Activated naive CD4-positive, alpha-beta T cell treated with anti-CD3 and anti-CD28 coated beads for 36 hours (primary cell): ENCODE measurements at places on chromosomes 16 and 17. TPM values are rescaled to one million over a fixed set of nuclear protein-coding genes. Genes with fewer than 3 reads are reported as not detected.

The GCGR gene
- not detected for total RNA-seq

The CACNG5 gene
- not detected for total RNA-seq

The TNFSF13 gene
- total RNA-seq: 2.1 TPM

DNA sequence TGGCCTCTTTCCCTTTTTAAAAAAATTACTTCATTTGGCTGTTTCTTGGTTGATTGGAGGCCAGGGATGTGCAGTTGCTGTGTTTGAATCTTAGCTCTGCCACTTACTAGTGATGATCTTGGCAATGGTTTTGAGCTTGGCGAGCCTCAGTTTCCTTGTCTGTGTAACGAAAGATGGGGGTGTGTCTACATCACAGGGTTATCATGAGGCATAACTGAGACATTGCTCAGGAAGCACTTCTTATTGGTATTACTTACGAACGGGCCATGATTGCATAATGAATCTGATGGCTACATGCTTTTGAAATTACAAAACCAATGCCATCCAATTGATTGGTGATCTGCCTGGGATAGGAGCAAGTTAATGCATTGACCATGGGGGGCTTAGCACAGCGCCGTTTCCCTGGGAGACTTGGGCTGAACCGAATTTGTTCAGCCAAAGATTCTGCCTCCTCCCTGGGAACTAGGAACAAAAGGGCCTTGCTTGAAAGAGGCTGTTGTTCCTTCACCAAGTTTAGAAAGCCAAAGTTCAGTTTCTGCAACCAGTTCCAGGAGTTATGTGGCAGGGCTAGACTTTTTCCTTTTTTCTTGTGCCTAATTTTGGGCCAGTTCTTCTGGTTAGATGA lies 21.9 kb downstream of the CMIP start:
- H3K27me3 ChIP-seq: no peaks in the 10 kb centered on the region
- no peak for DNase-seq
- H3K36me3 ChIP-seq: peaks cover 3% of the 10 kb centered on the region
- peaks cover 71% of the 10 kb centered on the region for H3K4me1 ChIP-seq
- H3K27ac ChIP-seq: no peak overlapping the region
- H3K4me3 ChIP-seq: no peak overlapping the region

GRCh38 chr16:75062135-75062975 lies 54.2 kb downstream of the LDHD start:
- no peak for DNase-seq
- H3K4me3 ChIP-seq: no peak overlapping the region
- H3K27ac ChIP-seq: no peak overlapping the region
- H3K27me3 ChIP-seq: no peaks in the 10 kb centered on the region
